ENCODE measurements at places on chromosomes 3 and 15.

- no peak for DNase-seq
Measured at GRCh38 chr3:128845119-128845777, 34.2 kb upstream of the ACAD9 start.

GRCh38 chr3:118802325-118803095, 232.1 kb downstream of the IGSF11 start:
- DNase-seq, result no peak

DNA sequence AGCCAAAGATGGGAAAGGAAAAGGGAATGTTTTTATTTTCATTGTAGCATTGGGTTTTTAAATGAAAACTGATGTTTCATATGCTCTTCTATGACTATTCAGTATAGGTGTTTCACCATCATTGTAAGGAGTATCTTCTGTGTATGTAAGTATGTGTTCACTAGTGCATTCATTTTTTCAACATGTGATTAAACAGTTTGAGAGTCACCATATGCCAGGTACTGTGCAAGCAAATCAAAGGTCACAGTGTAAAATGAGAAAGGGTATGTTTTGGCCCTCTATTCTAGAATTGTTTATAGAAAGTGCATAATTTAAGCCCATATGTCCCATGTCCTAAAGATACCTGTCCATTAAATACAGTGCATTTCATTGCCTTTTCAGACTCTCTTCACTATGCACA, 207.2 kb downstream of the ZBTB20 start:
- DNase-seq, result no peak

DNA sequence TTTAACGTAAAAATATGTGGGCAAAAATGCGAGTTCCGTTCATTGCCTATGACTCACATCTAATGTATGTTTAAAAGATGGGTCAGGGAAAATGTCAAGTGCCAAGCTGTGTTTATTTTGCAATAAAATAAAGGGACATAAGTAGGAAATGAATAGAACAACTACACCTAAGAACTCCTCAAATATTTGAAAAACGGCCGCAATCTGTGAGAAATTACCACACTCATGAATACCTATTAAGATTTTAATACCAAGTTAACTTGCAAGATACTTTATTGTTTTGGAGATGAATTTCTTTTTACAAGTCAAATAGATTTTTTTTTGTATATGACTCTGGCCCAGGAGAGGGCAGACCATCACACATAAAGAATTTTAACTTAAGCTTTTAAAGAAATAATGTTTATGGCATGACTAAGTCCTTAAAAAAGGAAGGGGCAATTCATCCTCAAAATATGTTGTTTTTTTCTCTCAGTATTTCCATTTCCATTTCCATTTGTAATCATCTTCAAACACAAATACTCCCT, 152.7 kb downstream of the SUCNR1 start:
- no peak for DNase-seq

GRCh38 chr3:188319569-188319968, 165.6 kb downstream of the LPP start:
- DNase-seq, result no peak

DNA sequence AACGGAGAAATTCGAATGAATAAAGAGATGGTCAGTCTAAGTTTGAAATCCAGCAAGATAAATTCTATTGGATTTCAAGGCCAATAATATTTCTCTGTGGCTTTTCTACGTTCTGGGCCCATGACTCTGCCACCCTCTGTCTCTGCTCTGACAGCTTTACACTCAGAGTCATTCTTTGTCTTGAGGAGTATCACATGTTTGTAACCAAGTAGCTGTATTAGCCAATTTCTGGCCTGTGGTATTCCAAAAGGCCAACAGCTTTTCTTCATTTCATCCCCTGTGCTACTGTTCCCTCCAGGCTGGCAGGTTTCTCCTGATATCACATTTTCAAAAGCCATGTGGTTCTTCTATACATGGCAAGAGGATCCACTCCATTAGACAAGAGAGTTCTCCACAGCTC, 324.1 kb upstream of the CNTN4 start:
- DNase-seq, result no peak

- no peak for DNase-seq
Measured at GRCh38 chr3:133781570-133781969, 24.0 kb upstream of the SRPRB start.

Data from neural crest cell (in vitro differentiated cells).